ENCODE measurements at places on chromosomes 12 and 14. TPM values are rescaled to one million over a fixed set of nuclear protein-coding genes. Genes with fewer than 3 reads are reported as not detected.

GRCh38 chr12:44542716-44543115 is 333.4 kb downstream of the NELL2 start:
- no peak for DNase-seq

GRCh38 chr14:69045857-69046475 is 66.9 kb upstream of the ACTN1 start:
- no peak for DNase-seq

GRCh38 chr12:76240281-76240680 is 107.9 kb downstream of the BBS10 start:
- DNase-seq: no peak

GRCh38 chr12:59044791-59045190 is 124.5 kb upstream of the LRIG3 start:
- no peak for DNase-seq

DNA sequence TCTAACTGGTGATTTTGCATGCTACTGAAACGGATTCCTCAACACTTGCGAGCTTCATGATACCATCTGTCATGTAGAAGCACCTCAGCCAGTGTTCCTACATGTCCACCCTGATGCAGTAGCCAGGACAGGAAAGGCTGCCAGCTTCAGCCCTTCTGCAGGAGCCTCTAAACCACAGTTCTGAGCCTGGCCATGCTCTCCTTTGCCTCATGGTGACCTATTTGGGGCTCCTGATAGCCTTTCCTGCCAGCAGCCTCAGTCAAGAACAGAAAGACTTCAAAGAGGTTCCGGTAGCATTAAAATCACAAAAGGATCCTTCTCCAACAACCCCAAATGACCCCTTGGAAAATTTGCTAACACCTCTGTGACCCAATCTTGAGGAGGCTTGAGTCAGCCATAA is 96.0 kb downstream of the CNTN1 start:
- DNase-seq: no peak

DNA sequence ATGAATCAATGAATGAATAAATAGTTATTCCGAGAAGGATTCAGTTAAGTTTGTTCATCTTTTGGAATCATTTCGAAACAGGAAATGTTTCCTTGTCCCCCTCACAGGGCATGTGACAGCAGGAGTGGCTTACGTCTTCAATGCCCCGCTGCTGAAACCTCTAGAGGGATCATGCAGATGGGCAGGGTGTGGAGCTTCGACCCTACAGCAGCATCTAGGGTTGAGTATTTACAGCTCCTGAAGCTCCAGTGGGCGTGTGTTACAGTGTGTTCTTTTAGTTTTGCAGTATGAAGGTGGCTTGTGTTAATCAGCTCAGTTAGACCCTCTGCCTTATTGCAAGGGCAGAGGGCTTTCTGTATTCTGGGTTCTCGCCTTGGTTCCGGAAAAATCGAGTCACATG is 2.6 kb downstream of the NAV3 start:
- DNase-seq: no peak

DNA sequence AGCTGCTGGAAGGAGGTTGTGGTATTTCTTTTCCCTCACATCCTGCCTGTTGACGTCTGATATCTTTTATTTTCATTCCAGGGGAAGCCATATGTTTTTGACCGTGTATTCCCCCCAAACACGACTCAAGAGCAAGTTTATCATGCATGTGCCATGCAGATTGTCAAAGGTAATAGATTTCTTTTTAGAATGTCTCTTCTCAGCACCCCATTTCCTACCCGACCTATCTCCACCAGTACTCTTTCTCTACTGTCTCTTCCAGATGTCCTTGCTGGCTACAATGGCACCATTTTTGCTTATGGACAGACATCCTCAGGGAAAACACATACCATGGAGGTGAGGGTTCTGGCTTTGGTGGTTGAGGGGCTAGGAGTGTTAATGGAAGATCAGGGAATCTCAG is 13.5 kb downstream of the KIF5A start:
- DNase-seq: no peak

GRCh38 chr12:69904777-69905176 is 79.8 kb downstream of the MYRFL start:
- DNase-seq: no peak

DNA sequence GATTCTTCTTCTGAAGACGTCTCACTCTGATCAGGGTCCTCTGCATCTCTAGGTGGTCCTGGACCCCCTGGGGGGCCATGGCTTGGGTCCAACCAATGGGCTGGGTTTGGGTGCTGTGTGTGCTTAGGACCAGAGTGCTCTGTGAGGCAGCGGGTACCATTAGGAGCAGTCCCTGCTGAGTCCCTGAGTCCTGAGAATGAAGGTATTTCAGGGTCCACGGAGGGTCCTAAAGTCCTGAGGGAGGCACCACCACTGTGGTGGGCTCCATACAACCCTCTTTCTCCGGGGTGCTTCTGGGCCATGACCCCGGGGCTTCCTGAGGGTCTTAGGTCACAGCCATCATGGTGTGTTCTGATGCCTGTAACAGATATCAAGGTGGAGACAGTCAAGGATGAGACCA is 1.0 kb downstream of the DNAJC14 start:
- no peak for DNase-seq

DNA sequence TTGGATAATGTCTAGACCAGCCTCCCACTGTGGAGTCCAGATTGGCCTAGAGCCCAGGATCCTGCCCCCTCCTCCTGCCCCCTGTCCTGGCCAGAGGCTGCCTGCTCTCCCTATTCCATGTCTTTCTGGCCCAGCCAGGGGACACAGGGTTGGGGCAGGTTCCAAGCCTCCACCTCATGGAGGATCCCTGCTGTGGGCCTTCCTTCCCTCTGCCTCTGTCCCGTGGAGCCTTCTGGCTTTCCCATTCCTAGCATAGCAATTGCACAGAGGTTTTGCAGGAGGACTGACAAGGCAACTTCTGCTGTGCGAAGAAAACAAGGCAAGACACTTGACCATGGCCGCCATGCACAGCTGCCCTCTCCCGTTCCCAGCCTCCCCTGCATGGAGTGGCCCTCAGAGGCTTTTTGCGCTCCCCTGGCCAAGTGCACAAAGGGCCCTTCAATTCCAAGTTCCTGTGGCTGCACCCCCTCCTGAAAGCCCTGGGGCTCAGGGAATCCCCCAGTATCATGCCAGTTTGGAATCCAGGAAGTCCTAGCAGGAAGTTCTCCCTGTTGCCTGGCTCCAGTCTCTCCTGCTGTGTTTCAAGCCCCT is 42.1 kb downstream of the KRT80 start:
- DNase-seq: no peak

DNA sequence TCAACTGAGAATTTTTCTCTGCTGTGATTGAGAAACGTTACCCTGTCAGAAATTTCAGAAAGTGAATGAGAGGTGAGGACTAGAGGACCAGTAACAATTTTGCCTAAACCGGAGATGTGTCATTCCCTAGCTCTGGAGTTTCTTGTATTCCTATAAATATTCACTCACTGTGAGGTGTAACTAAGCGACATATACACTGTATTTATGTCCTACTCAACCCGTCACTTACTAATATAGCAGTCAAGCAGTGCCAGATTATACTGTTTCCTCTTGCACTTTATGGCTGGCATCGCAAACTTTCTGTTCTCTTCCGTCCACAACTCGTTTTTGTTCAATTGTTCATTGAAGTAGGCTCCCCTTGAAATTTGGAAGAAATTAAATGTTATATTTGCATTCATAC is 192.9 kb downstream of the NOVA1 start:
- DNase-seq: no peak

- DNase-seq: no peak
Observed at GRCh38 chr14:39107591-39107996, 4.6 kb upstream of the SEC23A start.

- no peak for DNase-seq
Observed at GRCh38 chr14:68703093-68703492, 89.8 kb downstream of the ZFP36L1 start.

GRCh38 chr12:103583008-103583407 is 4.1 kb upstream of the STAB2 start:
- DNase-seq: peak; percentile 31

- DNase-seq: no peak
Observed at GRCh38 chr12:29402437-29402836, 21.5 kb upstream of the ERGIC2 start.

DNA sequence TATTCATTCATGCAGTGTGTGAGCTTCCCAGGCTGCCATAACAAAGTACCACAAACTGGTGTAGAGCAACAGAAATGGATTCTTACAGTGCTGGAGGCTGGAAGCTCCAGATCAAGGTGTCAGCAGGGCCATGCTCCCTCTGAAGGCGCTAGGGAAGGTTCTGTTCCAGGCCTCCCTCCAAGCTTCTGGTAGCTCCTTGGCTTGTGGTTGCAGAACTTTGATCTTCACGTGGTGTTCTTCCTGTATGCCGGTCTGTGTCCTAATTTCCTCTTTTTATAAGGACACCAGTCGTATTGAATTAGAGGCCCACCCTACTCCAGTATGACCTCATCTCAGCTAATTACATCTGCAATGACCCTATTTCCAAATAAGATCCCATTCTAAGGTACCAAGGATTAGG is 3.1 kb downstream of the OTUB2 start:
- no peak for DNase-seq

GRCh38 chr12:43805149-43805859 is 813 bp downstream of the TWF1 start:
- DNase-seq: no peak

- no peak for DNase-seq
Observed at GRCh38 chr14:44989497-44990440, 27.8 kb downstream of the TOGARAM1 start.

- DNase-seq: no peak
Observed at GRCh38 chr12:1862973-1863372, 42.6 kb downstream of the LRTM2 start.

DNA sequence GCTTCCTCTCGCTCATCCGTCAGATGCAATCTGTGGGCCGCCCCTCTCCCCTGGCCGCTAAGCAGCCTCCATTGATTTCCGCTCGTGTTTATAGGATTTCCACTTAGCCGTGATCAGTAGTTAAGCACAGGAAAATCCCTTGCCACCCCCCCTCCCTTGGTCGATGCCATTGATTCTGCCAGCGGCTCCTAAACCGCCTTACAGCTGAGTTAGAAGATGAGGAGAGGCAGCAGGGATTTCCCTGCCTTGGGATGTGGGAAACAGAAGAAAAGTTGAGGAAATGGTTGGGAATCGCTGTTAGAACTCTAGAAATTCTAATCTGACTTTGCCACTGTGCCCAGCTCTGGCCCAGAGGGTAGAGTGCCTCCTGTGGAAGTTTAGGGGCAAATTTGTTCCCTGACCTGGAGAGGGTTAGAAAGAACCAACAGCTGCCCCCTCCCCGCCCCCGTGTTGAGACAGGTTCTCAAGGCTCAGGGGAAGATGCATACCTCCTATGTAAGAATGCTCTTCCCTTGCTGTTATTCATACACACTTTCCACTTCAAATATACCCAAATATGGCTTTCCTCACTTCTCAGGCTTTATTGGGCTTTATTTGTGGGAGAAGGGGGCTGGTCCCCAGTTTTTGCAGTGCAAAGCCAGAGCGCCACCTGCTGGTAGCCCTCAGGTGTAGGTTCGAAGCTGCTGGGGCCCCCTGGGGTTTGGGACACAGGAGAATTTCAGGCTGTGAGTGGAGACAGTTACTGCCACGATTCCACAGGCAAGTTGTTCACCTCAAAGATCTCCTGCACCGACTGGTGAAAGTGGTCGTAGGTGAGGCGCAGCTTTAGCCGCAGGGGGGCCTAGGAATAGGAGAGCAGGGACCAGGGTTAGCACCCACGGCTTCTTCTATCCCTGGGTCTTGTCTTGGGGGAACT is 3.2 kb downstream of the THTPA start:
- DNase-seq: no peak

- DNase-seq: no peak
Observed at GRCh38 chr14:64605926-64606685, 56.3 kb downstream of the PPP1R36 start.

DNA sequence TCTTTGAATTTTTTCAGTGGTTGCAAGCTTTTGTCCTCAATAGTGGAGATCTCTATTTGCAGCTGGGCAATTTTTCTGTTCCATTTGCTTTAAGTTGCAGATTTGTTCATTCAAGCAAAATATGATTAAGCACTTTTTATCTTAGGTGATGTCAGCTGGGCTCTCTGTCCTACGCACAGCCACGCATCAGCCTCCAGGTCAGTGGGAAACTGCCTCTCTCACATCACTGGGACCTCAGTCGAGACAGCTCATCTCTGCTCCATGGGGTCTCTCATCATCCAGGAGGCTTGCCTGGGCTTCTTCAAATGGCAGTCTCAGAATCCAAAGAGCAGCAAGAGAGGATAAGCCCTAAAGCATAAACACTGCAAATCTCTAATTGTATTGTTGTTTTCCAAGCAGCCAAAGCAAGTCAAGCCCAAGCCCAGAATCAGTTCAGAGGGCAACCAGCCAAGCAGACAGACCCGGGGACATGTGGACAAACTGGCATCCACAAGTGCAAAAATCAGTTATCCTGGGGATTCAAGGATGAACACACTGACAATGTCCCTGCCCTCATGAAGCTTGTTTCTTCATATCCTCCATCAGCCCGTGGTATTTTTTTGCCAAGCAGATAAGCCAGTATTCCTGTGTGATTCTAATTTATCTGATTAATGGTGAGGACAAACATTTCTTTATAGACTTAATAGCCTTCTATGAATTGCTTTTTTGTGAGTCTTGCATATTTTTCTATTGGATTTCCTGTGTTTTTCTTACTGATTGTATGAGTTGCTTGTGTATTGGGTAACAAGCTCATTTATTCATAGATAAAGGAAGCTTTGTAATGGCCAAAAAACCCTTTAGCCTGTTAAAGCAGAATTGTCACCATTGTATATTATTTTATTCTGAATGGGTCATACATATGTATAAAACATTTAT is 262.5 kb downstream of the GXYLT1 start:
- no peak for DNase-seq

GRCh38 chr12:54006559-54007220 is 2.1 kb upstream of the HOXC8 start:
- DNase-seq: no peak

The MORN3 gene
- total RNA-seq: not detected

The HOXC5 gene
- total RNA-seq: 0.83 TPM

The TSHR gene
- total RNA-seq: not detected

The CLEC1A gene
- total RNA-seq: 8.3 TPM

The TMEM229B gene
- total RNA-seq: 2.0 TPM

The PAH gene
- total RNA-seq: not detected

The CRADD gene
- total RNA-seq: 24.4 TPM

The PPM1H gene
- 1.6 TPM for total RNA-seq

The CISTR gene
- total RNA-seq: not detected

The TRIAP1 gene
- total RNA-seq: 17.7 TPM

The FAM90A1 gene
- not detected for total RNA-seq

Data from esophagus muscularis mucosa (tissue), 4 donors.